ENCODE measurements at places on chromosomes 2 and 18.
A peak's percentile ranks its signal among the peaks of the same experiment; 100 is the strongest.

DNA sequence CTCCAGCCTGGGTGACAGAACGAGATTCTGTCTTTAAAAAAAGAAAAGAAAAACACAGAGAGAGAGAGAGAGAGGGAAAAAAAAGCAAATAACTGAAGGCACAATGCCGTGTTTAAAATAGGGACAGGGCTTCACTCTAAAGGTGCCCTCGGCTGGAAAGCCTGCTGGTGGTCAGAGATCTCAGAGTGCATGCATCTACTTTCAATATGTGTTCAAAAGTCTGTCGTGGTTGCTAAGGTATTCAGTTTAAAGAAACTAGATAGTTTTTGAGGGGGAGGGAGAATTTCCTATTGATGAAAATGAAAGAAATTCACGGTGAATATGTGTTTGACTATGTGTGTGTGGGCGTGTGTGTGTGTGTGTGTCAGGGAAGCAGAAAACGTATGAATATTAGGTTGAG lies 11.0 kb upstream of the CBLN2 start:
- DNase-seq, result no peak

DNA sequence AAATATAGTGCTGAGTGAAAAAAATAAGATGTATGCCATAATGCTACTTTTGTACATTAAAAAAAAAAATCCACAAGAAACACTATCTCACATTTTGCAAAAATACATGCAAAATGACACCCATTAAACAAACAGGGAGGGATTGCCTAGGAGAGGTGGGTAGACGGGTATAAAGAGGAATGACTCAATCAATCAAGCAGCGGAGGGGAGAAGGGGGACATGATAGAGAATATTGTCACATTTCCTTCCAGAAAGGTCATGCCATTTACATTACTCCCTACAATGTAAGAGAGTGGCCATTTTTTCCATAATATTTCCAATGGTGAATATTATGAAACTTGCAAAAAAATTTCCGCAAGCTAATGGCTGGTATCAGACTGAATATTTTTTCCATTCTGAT lies 542.3 kb upstream of the TNP1 start:
- no peak for DNase-seq

- no peak for DNase-seq
These were observed 91.0 kb downstream of the EPB41L5 start for GRCh38 chr2:120103723-120104467.

- DNase-seq, result no peak
These were observed 82.0 kb downstream of the STK39 start for GRCh38 chr2:168165397-168165796.

- DNase-seq, result no peak
These were observed 60.0 kb downstream of the IL1R2 start for GRCh38 chr2:102051692-102052277.

DNA sequence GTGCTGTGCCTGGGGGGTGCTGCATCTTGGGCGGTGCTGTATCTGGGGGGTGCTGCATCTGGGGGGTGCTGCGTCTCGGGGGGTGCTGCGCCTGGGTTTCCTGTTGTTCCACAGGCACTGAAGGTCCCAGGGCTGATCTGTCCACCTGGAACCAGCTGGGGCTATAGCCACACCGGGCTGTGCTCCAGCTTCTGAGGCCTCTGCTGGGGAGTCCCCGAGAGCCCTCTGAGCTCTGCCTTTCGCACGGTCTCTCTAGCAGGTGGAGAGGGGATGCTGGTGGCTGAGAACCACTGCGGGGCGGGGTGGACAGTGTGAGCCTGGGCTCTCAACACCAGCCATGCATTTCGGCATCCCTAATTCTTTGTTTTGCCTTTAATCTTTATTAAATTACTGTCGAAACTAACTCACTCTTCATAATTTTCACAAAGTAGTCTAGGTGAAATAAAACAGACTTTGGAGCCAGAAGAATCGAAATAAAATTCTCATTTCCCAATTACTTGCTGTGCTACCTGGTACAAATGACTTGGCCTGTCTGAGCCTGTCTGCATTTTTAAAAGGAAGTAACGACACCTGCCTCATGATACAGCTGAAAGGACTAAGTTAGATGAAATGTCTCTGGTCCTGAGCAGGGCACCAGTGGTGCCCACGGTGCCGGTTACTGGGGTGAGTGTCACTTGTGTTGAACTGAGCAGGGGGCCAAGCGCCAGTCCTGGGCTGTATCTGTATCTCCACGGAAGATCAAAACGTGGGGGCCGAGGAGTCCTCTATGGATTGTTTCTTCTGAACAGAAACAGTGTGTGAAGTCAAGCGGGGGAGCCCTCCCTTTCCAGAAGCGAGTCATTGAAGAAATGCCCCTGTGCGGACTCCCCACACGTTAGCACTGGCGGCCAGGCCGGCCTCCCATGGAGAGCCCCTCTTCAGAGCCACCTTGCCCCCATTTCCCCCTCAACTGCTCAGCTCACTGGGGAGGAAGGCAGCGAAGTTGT lies 142.0 kb downstream of the ASB1 start:
- DNase-seq, result no peak

- DNase-seq, result no peak
These were observed 1.6 kb downstream of the ASXL3 start for GRCh38 chr18:33579349-33580215.

DNA sequence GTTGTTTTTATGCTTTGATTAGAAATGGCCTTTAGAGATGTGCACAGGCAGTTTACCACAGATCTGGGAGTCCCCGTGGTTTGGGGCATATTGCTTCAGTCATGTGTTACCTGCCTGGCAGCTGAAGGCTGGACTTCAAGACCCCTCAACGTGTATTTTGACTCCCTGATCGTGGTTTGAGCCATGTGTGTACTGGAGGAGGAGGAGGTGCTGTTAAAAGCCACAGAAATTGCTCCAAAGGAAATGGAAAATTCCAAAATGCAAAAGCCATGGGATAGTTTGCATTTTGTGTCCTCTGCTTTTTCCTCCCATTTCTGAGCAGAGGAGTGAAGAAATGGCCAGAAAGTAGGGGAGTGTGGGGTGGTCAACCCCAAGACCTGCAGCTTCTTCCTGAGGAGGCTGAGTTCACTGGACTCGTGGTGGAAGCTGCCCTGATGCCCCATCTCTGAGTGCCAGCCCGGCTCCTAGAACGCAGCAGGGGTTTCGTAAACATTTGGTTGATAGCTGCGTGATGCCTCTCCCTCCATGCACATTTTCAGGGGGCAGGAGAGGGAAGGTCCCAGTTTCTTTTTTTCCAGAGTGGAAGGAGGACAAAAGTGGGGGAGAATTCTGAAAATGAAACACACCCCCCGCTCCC lies 45.7 kb downstream of the ITGB1BP1 start:
- no peak for DNase-seq

DNA sequence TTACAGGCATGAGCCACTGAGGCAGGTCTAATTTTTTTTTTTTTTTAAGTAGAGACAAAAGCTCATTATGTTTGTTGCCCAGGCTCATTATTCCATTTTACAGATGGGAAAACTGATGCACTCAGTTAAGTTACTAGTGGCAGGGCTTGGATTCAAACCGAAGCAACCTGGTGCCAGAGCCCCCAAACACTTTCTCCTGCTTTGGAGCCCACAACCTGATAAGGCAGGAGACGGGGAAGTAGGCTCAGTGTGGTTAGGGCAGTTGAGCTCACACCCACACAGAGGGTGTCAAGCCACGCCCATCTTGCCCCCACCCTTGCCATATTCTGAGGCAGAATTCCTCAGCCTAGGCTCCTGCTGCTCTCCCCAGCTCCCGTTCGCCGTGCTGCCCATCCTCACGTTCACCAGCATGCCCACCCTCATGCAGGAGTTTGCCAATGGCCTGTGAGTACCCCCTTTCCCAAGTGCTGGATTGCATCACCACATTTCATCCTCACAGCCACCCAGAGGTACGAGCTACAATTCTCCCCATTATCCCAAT lies 5.8 kb upstream of the CTDSP1 start:
- no peak for DNase-seq

DNA sequence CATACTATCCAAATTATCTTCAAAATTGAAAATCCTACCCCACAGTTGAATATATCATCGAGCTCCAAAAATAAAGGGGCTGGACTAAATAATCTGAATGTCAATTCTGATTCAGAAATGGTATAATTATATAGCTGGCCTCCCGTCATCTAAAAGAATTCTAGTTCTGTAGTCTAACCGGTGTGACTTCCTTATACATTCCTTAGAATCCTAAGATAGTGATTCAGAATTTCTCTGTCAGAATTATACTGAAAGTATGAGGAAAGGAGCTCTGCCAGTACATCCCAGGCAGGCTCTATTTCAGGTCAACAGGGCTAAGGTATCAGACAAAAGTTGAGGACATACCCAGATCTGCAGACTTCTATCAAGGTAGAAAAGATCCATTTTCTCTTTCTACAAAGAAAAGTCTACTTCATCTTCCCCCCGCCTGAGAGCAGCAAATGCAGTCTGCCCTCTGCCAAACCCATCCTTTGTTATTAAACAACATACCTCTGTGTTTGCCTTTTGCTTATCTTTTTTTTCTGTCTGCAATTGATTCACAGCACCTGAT lies 128.5 kb downstream of the METTL4 start:
- DNase-seq, result no peak

DNA sequence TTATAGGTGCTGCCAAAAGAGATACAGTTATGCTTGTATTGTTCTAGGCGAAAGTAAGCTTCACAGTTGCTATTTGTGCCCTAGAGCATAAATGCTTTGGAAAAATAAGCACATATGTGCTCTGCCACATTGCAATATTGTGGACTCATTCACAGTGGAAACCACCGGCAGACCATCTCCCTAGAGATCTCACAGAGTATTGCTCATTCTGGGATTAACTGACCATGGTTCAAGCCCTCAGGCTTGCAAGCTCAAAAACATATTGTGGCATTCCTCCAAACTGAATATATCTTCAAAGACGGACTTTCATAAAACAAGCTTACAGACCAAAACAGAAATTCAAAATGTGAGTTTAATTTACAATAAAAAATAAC lies 158.2 kb upstream of the CCDC150 start:
- DNase-seq, result no peak

- peak; percentile 76 for DNase-seq
These were observed 167.4 kb upstream of the RAB6C start for GRCh38 chr2:129812071-129812470.

GRCh38 chr18:54090856-54091255 lies 133.6 kb downstream of the MBD2 start:
- DNase-seq, result no peak

GRCh38 chr2:130342020-130342532 lies 621 bp upstream of the IMP4 start:
- peak; percentile 70 for DNase-seq

GRCh38 chr18:52045946-52046675 lies 293.9 kb upstream of the DCC start:
- no peak for DNase-seq

GRCh38 chr2:22822835-22823234 lies 562.1 kb upstream of the KLHL29 start:
- no peak for DNase-seq

DNA sequence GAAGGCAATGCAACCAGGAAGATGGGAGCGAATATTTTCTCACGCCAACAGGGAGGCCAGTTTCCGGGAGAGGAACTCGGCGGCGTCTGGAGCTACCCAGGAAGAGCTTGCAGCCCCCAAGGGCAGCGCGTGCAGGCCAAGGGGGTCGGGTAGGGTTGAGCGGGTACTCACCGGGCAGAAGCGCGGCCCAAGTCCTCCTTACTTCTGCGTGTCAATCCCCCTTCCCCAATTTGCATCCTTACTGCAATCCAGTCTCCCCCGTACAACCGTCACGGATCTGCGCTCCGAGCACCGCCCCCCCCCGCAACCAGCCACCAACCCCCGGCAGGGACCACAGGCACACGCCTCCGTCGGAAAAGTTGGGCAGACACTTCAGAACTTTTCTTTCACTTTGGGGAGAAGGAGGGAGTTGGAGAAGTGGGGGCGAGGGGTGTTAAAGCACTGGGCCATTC lies 1.3 kb downstream of the ATP8B1 start:
- no peak for DNase-seq

DNA sequence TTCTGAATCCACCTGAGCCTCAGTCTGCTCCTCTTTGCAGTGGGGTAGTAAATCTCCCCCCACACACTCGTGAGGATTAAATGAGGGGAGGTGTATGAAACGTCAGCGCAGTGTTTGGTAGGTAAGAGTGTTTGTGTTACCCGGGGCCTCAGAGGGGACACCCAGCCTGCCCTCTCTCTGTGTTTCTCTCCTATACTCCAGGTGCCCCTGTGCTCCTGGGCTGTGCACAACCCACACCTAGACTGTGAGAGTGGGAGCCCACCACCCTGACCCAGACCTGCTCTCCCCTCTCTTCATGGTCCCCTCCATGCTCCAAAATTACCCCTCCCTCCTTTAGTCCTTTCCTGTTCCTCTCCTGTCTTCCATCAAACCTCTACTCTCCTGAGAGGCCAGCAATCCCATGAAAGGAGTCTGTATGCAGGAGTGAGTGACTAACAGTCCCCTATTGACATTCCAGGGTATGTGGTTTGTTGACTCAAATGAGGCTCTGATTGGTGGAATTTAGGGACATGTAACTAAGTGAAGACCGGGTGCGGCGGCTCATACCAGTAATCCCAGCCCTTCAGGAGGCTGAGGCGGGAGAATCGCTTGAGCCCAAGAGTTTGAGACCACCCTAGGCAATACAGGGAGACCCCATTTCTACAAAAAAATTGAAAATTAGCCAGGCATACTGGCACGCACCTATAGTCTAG lies 10.4 kb downstream of the CIB4 start:
- DNase-seq, result no peak

DNA sequence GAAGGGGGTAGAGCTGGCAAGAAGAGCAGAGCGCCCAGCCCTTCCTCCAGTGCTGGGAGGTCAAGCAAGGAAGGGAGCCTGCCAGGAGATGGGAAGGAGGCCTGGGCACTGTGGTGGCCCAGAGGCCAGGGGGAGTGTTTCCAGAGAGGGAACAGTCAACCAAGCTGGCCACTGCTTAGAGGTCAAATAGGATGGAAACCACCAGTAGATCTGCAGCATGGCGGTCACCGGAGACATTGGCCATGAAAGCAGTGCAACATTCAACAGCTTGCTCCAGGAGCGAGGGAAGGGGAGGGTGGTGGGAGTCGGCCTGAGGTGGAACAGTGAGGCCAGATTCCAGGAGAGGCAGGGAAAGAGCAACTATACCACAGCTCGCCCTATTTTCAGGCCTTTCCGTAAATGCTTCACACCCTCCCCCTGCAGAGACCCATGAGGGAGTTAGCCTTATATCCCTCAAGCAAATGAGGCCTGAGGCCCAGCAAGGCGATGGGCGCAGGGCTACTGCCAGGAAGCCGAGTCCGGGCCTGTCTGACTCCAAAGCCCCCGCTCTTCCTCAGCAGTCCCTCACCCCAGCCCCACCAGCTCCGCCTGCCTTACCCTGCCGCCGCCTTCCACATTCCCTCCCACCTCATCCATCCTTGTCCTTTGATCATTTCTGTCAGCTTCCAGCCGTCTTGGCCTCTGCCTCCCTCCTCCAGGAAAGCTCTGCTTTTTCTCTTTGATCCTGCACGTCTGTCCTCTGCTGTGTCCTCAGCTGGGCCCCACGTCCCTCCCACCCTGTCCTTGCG lies 17.0 kb downstream of the KCNK3 start:
- DNase-seq, result no peak

Measured in SIG-M5 (cell line).